ENCODE measurements at places on chromosomes 13 and 19.

DNA sequence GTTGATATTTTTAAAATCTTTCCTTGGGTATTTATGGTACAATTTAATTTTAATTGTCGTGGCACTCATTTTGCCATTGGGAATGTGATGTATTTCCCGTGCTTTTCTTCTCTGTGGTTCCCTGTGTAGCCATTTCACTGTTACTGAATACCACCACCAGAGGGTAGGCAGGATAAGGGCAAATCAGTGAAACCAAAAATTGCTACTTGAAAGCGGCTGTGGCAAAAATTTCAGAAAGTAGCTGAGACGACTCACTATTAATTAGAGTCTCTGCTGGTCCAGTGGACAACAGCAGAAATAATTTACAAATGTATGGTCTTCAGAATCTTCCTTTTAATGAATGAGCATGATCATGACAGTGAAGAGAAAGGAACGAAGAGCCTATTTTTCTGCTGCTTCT is 34.4 kb upstream of the MIR17HG start:
- no peak for DNase-seq

- DNase-seq = peak; percentile 99
These were observed 6.6 kb upstream of the BCL3 start for GRCh38 chr19:44741841-44742329.

DNA sequence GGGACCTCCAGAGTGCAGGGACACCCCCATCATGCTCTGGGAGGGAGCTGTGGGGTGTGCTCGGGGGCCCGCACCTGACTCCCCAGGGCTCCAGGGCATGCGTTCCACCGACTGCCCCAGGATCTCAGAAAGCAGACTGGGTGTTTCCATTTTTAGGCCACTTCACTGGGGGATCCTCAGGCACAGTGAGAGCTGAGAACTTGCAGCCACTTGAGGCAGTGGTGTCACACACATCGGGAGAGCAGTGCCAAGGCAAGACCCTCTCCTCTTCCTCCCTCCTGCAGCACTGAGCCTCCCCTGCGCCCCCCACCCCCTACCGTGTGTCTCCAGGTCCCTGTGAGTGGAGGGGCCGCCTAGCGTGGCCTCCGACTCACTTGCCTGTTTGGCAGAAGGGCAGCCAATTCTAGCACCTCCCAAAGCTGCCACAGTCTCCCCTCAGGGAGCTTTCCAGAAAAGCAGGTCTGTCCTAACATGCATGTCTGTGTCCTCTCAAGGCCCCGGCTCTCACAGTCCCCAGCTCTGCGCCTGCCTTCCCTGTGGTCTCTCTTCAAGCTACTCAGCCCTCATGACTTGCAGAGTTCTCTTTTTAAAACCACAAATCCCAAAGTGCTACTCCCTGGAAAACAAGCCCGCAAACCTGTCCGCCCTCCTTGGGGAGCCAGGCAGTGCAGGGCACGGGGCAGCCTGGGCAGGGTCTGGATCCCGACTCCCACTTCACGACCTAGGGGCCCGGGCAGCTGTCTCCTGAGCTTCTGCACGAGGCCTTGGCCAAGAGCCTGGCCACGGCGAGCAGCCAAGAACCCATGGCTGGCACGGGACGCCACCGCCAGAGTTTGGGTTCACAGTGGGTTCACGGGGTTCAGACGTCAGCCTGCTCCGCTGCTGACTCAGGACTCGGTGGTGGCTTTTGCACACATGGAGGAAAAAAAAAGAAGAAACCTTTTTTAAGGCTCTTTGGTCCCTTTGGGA is 94.1 kb downstream of the STK24 start:
- no peak for DNase-seq

DNA sequence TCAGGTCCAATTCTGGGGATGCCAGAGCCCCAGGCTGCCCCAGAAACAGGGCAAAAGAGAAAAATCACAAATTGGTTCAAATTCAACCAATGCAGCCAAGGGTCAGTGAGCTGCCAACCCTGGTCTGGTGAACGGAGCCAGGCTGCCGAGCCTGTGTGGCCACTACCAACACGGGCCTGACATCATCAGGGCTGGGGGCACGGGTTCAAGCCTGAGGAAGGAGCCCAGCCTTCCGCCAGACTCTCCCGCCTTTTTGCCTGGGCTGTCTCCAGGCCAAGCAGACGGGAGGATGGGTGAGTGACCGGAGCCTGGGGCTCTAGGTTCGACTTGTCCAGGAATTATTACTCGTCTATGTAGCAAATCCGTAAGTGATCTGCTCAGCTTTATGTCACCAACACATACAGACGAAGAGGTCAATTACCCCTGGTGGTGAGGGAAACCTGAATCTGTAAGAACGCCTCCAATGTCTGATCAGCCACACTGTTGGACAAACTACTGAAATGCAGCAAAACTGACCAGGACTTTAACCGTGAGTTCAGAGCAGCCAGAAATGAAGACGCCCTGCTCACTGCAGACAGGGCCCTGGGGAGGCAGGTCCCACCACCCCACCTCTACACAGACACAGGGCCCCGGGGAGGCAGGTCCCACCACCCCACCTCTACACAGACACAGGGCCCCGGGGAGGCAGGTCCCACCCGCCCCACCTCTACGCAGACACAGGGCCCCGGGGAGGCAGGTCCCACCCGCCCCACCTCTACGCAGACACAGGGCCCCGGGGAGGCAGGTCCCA is 31.8 kb downstream of the RAB20 start:
- no peak for DNase-seq

- no peak for DNase-seq
These were observed 17.2 kb downstream of the SAFB2 start for GRCh38 chr19:5605362-5605761.

DNA sequence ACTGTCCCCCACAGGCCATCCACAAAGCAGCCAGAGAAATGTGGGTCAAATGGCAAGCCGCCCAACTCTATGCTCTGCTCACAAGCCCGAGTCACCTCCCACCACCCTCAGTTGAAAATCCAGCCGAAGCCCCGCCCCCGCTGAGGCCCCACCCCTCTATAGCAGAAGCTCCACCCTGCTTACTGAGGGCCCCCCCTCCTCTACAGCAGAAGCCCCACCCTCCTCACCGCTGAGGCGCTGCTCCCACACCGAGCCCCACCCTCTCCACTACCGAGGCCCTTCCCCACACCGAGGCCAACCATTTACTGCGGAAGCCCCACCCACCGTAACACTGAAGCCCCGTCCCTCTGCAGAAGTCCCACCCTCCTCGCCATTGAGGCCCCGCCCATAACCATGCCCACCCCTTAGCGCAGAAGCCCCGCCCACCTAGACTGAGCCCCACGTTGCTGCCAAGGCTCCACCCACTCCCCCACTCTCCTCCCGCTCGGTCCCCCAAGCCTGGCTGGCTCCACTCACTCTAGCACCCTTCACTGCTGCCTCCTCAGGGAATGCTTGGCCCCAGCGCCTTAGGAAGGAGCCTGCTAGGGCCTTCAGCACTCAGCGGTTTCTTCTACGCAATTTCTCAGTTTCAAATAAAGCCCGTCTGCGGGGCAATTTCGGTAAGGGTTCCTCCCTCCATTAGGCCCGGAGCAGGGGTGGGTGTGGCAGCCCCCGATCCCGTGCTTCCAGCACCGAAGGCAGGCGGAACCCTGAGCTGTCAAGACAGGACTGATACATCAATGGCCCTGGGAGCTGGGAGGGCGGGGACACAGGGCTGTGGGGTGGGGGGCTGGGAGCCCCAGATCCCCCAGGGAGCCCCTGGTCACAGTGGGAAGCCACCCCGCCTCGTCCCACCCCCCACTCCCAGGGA is 9.0 kb upstream of the MYDGF start:
- no peak for DNase-seq

GRCh38 chr13:30735872-30736175 is 481 bp downstream of the ALOX5AP start:
- DNase-seq = no peak
